Activated CD4-positive, alpha-beta T cell treated with anti-CD3 and anti-CD28 coated beads, Interleukin-2, amount 10 ng/mL, durations not matched to agents 7 days and 5 days (primary cell): ENCODE measurements at places on chromosomes 12 and 14.

GRCh38 chr12:70002097-70002911 lies 177.3 kb downstream of the MYRFL start:
- DNase-seq, result no peak

GRCh38 chr14:86420131-86420530 lies 890.2 kb downstream of the FLRT2 start:
- no peak for DNase-seq

GRCh38 chr14:48857366-48857765 lies 728.8 kb downstream of the RPS29 start:
- DNase-seq, result no peak

- DNase-seq, result no peak
Observed at GRCh38 chr12:5272018-5272785, 159.7 kb upstream of the NTF3 start.

- DNase-seq, result peak; percentile 46
Observed at GRCh38 chr12:107903341-107904061, 129.0 kb downstream of the ASCL4 start.
